Liver (tissue), 10 donors: ENCODE measurements at places on chromosomes 6 and 20. TPM values are rescaled to one million over a fixed set of nuclear protein-coding genes. Genes with fewer than 3 reads are reported as not detected.

The C6orf15 gene
- total RNA-seq: not detected

- no peak for DNase-seq
These were observed 116.5 kb upstream of the ESR1 start for GRCh38 chr6:151690768-151691562.

The MYMX gene
- not detected for total RNA-seq

The C2 gene
- 354 TPM for total RNA-seq

GRCh38 chr6:7115543-7116231 is 7.9 kb downstream of the RREB1 start:
- DNase-seq: no peak

The ALDH8A1 gene
- 255 TPM for total RNA-seq
